ENCODE measurements at places on chromosomes 1 and 21.

GRCh38 chr1:206518743-206519142 lies 11.4 kb downstream of the RASSF5 start:
- no peak for DNase-seq

- DNase-seq, result no peak
These were observed 5.7 kb upstream of the ACOT7 start for GRCh38 chr1:6399294-6399693.

GRCh38 chr1:243254233-243254926 lies 701 bp downstream of the CEP170 start:
- DNase-seq, result peak; percentile 39

DNA sequence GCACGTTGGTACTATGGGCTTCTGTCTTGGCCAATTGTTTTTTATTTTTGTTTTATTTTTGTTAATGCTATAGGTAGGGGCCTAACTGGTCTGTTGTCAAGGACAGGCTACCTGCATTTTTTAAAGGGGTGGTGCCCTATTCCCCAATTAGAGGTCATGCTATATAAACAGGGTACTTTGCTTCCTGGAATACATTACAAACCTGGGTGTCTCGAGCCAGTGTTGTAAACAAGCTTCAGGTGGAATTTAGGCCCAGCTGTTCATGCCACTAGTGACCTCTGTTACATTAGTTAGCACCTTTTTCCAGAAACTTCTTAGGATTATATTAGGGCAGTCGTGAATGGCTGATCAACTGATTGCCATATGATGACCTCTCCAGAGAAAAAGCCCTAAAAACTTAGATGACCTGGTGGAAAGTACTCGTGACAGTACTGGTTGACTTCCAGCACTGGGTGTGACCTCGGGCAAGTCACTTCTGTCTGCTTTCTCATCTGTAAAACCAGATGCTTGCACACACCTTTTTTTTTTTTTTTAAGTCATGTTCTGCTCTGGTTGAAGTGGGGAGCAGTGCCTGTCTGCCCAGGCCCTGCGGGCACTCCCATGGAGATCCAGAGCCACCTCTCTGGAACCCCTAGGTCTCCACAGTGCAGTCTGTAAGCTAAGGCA lies 46.5 kb downstream of the ELK4 start:
- DNase-seq, result no peak

DNA sequence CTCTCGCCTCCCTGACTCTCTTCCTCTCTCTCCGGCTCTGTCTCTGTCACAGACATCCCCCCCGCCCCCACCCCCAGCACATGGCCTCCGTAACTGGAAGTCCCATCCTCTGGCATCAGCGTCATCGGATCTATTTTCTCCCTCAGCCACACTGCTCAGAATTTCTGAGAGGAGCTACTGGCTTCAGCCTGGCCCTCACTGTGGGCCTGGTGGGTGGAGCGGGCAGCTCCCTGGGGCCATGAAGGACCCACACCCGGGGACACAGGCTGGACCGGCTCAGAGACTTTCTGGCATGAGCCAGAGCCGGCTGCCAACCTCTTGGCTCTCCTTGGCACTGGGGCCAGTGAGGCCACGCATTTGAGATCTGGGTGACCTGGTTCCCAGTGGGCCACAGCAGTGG lies 61.2 kb upstream of the CASZ1 start:
- no peak for DNase-seq

- DNase-seq, result no peak
These were observed 35.0 kb downstream of the OVGP1 start for GRCh38 chr1:111392460-111392945.
